ENCODE measurements at places on chromosomes 13 and 19. TPM values are rescaled to one million over a fixed set of nuclear protein-coding genes. Genes with fewer than 3 reads are reported as not detected.

- DNase-seq = peak; percentile 54
Measured at GRCh38 chr19:49387936-49388372, at the start of gene KASH5. Gene KASH5 (plus strand): TSS chr19:49388249. CDS start chr19:49390884, 2,635 bp downstream.

GRCh38 chr13:99258946-99259345 lies 767 bp upstream of the GPR18 start:
- DNase-seq = no peak

The SLC25A23 gene
- total RNA-seq = 53.0 TPM

GRCh38 chr13:23673354-23673753 lies 103.1 kb downstream of the TNFRSF19 start:
- peak; percentile 69 for DNase-seq

The CEACAM8 gene
- total RNA-seq = not detected

GRCh38 chr13:112852392-112852791 lies 116.6 kb upstream of the MCF2L start:
- DNase-seq = no peak

GRCh38 chr19:18289471-18290301 lies 8.3 kb upstream of the JUND start:
- DNase-seq = no peak

DNA sequence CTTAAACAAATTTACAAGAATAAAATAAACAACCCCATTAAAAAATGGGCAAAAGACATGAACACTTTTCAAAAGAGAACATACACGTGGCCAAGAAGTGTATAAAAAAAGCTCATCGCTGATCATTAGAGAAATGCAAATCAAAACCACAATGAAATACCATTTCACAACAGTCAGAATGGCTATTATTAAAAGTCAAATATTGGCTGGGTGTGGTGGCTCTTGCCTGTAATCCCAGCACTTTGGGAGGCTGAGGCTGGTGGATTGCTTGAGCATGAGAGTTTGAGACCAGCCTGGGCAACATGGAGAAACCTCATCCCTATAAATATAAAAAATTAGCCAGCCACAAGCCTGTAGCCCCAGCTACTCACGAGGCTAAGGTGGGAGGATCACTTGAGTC lies 89.9 kb downstream of the UBL3 start:
- no peak for DNase-seq

Data from renal cortical epithelial cell (primary cell).